NCI-H524 (cell line): ENCODE measurements at places on chromosomes 16 and 17.

GRCh38 chr17:68763562-68763961, 162.4 kb upstream of the FAM20A start:
- DNase-seq = no peak

DNA sequence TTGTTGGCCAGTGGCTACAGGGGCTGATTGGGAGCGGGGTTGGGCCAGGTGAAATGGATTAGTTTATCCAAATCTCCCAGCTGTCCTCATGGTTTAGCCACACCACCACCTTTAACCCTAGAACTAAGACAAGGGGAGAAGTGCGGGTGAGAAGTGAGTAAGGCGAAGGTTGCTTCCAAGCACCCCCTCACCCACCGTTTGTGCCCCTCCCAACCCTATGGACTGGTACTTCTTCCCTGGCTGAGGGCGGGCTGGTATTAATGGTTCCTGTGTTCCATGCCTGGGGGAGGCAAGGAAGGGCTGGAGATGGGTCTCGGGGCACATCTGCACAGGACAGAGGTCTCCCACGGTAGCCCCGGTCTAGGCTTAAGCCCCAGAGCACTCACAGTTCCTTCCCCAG, 25.1 kb downstream of the NT5M start:
- no peak for DNase-seq

DNA sequence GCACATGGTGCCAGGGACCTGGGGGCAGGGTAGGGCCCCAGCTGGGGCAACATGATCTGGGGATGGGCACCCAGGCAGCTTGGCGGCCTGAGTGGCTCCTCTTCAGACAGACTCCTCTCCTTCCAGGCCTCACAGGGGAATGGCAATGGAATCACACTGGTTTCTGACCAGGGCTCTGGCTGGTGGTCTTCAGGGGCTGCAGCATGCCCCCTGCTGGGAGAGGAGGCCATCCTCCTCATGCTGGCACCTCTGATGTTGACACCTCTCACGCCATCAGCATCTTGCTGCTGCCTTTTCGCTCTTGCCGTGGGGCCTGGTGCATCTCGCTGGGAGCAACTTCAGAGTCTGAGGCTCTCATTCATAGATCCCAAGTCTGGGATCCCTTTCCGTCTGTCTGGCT, 11.2 kb upstream of the GFOD2 start:
- DNase-seq = no peak

DNA sequence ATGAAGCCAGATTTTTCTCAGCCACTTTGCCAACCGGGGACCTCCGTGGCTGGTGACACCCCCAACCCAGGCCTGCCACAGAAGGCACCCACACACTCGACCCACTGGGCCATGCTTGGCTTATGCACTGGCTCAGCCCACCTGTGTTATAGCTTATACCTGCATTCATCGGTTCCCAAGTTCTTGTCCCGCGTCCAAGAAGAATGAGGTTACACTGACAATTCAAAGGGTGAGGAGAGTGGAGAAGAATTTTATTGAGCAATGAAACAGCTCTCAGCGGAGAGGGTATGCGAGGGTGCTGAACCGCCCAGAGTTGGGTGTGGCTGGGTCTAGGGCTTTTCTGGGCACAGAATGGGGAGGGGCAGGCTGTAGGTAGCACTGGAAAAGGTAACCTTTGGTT, 22.2 kb upstream of the CDH15 start:
- no peak for DNase-seq

GRCh38 chr17:33085256-33085655, 93.6 kb downstream of the SPACA3 start:
- no peak for DNase-seq
